ENCODE measurements at places on chromosomes 1 and 21. TPM values are rescaled to one million over a fixed set of nuclear protein-coding genes. Genes with fewer than 3 reads are reported as not detected.

The SPRR4 gene
- polyA plus RNA-seq = not detected

The CCDC185 gene
- polyA plus RNA-seq = not detected

DNA sequence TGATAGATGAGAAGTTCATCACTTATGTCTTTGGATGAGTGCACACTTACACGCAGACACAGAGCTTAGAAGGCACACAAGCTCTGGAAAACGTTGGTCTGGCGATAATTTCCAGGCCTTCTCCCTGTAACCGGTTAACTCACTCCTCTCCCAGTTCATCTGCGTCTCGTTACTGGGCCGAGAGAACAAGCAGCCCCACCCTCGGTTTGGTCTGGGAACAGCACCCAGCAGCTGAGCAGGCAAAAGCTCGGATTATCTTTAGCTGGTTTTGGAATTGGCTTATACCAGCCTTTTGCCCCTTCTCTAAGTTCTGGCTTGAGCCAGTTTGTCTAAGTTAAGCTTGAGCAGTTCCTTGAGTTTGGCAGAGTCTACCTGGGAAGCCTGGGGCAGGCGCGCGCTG is 27.3 kb upstream of the COL6A1 start:
- no peak for DNase-seq

GRCh38 chr1:21110163-21110562 is 66.5 kb downstream of the EIF4G3 start:
- DNase-seq = no peak

The PFKFB2 gene
- polyA plus RNA-seq = 2.6 TPM

The STPG1 gene
- polyA plus RNA-seq = 0.79 TPM

DNA sequence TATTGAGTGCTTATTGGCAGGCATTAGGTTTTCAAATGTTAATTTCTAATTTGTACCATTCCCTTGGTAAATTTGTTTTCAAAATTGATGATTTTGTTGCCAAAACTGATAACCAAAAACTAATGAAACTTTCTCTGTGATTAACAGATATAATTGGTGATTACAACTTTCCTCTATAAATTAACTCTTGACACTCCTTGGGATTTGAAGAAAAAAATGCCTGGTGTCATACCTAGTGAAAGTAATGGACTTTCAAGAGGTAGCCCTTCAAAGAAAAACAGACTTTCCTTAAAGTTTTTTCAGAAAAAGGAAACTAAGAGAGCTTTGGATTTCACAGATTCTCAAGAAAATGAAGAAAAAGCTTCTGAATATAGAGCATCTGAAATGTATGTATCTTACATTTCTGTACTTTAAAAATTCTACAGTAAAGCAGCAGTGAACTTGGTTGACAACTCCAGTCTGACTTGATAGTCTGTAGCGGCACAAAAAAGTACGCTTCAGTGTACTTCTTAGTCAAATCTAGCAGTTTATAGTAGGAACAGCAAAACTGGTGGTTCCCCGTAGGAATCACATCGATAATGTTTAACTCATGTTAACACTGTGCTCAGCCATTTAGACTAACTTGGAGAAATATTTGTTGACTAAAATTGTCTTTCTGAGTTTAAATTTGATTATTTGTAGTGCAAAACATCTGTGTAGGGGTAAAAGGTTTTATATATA is 3.0 kb downstream of the USP1 start:
- no peak for DNase-seq
